ENCODE measurements at places on chromosomes 5 and 9.

DNA sequence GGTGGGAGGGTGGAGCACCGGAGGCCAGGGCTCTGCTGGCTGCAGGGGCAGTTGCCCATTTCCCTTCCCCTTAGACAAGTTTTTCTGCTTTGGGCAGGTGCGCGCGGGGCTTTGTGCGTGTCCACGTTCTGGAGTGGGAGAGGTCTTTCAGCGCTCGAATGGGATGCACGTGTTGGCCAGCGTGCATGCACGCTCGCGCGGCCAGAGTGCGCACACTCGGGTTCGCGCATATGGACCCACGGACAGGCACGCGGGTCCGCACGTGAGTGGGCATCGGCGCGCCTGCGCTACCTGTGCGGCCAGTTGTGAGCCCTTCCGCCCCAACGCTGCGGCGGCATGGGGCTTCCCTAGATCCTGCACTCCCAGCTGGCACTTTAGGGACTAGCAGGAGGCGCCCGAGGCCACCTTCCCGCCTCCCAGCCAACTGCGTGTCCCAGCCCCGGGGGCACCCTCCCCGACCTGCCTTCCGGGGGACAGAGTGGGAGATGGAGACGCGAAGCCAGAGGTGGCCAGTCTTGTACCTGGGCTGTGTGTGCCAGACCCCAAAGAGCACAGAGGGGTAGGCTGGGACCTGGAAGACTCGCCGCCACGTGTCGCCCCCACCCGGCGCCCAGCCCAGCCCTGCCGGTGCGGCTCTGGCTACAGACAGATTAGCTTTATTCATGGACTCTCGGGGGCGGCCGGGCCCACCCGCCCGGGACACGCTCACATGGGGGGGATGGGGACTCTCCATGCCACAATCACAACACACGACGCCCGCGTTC, 9.8 kb upstream of the GPRIN1 start:
- no peak for DNase-seq

DNA sequence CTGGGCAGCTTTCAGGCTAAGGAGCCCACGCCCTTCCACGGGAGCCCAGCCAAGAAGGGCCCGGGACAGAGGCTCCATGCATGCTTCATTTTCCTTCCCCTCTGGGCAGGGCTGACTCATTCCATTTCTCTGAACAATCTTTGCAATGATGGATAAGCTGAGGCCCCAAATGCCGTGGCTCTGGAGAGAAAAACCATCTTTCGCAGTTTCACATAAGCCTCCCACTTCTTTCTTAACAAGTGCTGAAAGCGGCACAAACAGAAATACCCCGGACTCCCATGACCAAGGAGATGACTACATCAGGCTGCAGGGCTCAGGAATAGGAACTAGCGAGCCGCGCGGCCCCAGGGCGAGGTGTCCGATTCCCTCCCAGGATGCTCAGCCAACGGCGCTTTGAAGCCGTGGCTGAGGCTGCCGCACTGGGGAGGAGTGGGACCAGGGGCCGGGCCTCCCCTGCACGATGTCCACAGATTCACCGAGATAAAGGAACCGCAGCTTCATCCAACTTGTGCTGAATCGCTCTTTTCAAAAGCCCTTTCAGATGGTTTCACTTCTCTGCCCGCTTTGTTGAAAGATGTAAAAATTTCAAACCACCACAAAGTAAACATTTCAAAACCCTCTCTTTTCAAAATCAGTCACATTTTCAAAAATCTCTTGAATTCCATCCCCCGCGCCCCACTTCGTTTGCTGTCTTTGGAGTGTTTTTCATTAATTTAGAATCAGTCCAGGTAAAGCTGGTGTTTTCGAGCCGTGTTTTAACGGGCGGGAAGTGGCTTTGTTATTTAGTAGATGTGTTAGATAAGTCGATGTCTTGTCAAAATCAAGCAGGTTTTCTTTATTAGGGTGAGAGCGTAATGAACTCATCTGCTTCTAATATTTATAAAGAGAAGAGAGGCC, 96.5 kb upstream of the LMX1B start:
- no peak for DNase-seq

GRCh38 chr5:135598691-135599395, 20.1 kb upstream of the CXCL14 start:
- DNase-seq = no peak

DNA sequence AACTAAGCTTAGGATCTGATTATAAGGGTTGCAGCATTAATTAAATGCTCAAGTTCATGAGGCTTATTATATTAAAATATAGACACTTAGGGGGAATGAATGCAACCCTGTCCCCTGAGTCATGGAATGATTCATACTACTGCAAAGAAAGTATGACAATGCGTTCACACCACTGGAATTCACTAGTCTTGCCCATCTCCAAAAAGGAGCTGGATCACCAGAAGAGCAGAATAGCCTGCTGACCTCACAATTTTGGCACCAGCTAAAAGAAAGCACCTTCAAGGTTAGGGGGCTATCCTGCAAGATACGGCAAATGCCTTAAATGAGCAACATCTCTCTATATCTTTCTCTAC, 32.0 kb upstream of the TMED7 start:
- DNase-seq = no peak

DNA sequence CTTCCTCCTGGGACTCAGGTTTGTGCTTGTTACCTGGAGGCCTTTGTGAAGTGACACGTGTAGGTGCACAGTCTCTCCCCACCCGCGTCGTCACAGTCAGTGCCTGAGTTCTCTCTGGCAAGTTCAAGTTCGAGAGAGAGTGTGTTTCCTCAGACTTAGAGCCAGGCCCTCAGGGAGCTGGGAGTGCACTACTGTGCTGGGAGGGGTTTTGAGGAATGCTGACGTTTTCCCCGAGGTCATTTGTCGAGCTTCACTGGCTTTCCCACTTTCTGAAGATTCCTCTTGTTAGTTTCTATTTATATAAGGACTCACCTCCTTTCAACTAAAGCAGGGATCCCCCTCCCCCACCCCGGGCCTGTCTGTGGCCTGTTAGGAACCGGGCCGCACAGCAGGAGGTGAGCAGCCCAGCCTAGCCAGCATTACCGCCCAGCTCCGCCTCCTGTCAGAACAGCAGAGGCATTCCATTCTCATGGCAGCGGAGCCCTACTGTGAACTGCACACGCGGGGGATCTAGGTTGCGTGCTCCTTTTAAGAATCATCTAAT, 209.2 kb downstream of the DIRAS2 start:
- DNase-seq = no peak

DNA sequence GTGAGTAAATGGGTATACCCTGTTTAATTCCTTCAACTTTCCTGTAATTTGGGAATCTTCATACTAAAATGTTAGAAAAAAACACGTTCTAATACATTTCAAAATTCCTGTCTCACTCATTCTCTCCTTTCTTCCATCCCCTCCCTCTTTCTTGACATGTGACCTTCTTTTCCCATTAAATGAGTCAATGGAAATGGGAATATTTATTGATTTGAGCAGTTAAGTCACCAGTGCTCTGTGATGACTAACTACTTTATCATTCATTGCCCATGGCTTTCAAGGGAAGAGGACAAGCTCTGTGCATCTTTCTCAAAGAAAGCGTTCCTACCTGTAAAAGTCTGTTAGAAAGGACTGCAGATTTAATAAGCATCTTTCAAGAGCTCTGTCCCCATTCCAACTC, 144.4 kb upstream of the MAP3K1 start:
- DNase-seq = no peak

DNA sequence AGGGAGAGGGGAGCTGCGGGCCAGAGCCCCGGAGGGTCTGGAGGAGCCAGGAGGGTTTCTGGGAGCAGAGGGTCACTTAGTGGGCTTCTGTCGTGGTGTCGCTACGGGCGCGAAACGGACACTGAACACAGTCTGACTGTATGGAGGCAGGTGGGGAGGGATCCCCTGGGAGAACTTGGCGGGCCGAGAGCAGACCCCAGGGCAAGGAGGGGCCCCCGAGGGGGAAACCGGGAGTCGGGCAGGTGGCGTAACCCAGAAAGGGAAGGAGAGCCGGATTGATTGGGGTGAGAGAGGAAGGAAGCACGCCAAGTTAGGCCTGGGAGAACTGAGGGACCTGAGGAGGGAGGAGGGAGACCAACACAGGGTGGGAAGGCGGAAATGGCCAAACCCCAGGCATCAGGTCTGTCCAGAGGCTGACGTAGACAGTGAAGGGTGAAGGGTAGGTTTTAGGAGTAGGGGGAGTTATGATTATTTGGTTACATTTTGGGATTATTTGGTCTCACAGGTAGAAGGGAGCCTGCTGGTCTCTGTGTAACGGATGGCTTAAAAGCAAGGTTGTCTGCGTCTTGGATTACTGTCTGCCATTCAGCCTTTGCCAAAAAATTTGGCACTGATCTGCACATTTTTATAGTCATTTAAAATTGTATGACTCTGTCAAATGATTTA, 3.3 kb upstream of the MSMP start:
- no peak for DNase-seq

GRCh38 chr9:4424038-4424437, 66.2 kb upstream of the SLC1A1 start:
- DNase-seq = no peak

DNA sequence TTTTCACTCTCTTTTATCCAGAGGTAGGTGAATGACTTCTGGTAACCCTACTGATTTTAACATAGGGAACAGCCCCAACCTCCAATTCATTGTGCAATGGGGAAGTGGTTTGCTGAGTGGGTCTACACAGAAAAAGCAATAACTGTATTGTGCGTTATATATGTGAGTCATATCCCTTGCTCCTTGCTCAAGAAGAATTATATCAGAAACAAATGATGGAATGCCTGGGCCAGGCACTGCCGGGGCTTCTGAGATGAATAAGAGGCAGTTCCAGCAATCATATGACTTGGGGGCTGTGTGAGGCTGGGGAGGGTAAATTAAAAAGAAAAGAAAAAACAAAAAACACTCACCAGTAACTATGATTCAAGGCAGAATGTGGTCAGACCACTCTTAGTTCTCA, 79.2 kb upstream of the ABCA1 start:
- DNase-seq = no peak

- DNase-seq = no peak
Observed at GRCh38 chr9:120898396-120898795, 21.4 kb upstream of the PHF19 start.

GRCh38 chr5:14202462-14202861, 59.3 kb downstream of the TRIO start:
- DNase-seq = no peak

DNA sequence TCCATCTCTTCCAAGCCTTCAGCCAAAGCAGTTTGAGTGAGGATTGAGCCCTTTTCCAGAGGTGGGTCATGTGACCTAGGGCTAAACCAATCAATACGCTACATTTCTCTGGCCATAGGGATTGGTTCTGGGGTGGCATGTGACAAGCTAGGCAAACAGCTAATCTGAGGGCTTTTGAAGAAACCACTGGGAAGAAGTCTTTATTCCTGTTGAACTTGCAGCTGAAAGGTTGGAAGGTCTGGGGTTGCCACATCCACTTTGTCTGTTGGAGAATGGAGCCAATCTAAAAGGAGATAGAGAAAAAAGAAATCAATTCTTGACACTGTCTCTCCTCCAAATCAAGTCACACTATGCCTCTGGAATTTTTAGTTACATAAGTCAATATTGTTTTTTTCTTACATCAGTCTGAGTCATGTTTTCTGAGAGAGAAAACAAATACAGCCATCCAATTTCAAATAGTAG, 637.8 kb upstream of the WWC1 start:
- DNase-seq = no peak

DNA sequence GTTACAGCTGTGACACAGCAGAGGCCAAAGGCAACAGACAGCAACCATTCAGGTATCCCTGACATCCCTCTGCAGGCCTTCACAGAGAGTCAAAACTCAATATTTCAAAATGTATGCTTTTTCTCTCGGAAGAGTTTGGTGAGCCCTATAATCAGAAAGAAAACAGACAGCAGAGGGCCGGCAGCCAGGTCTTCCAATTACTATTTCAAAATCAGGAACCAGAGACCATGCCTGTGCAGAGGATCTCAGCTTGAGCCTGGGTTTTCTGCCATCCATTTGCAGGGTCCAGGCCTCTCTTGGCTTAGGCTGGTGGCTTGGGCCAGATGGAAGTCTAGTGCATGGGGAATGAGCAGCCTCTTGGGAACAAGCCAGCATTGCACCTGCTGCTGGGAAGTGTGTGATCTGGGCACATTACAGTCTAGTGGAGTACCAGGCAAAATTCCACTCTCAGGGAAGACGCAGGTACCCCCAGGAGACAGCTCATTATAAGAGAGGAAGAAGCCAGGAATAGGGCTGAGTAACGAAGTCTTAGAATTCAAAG, 231.3 kb downstream of the ENC1 start:
- no peak for DNase-seq

- DNase-seq = no peak
Observed at GRCh38 chr9:109975574-109976295, 195.7 kb downstream of the PALM2AKAP2 start.

DNA sequence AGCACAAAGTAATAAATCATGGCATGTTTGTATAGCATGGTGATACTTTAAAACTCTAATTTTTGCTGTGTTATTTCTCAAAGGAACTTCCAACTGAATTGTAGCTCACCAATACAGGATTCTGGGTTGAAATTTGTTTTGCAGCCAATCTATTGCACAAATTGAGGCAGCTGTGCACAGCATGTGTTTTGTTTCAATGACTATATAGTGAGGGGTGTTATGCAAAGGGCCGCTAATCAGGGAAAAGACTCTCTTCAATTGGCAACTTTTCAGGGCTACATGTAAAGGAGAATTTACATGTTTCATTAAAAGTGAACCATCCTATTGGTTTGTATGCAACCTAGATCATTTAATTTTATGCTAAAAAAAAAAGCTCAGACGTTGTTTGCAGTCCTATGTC, 44.6 kb downstream of the PLPPR1 start:
- DNase-seq = no peak

DNA sequence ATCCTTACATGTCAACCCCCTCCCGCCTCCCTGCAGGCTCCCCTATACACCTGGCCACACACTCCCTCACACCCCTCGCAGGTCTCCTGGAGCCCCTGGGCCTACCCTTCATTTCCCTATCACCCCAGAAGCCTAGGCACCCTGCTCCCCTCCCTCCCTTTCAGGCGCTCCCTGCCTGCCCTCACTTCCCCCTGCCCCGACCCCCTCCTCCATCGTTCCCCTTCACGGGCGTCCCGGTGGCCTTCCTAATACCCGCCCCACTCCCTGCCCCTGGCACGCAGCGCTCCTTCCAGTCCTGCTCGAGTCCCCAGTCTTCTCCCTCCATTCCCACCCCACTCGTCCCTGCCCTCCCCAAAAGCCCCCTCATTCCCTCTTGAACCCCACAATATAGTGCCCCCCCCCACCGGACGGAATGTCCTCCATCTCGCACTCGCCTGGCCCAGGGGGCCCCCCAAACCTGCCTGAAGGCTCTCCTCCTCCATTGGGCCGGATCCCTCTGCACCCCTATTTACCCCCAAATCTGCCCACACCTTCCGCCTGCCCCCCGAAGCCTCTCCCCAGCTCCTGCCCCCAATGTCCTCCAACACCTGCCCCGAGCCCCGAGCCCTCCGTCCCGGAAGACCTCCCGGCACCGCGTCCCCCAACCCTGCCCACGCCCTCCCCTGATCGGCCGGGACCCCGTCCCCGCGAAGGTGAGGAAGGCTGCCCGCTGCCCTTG, 746 bp downstream of the STRBP start:
- peak; percentile 7 for DNase-seq

DNA sequence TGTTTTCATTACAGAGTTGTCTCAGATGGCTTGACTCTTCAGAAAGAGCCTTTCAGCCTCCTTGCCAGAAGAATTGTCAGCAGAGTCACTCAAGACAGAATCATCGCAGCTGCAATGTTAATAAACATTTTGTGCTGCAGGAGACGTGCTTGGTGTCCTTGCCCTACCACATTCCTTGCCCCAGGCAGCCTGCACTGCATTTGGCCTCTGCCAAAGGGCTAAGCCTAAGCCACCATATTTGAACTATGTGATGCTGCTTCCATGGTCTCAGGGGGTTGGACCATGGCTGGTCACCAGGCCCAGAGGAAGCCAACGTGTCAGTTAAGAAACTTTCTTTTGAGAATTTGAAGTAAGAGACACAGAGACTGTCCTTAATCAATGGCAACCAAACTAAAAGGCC, 145.4 kb downstream of the ACTL7B start:
- no peak for DNase-seq

- DNase-seq = no peak
Observed at GRCh38 chr5:126552614-126553013, 42.4 kb downstream of the ALDH7A1 start.
